ENCODE measurements at places on chromosomes 13 and 19.

- DNase-seq: no peak
Measured at GRCh38 chr13:76226941-76227340, 590.8 kb downstream of the LMO7 start.

- no peak for DNase-seq
Measured at GRCh38 chr13:113565526-113566226, 18.9 kb upstream of the TFDP1 start.

- no peak for DNase-seq
Measured at GRCh38 chr13:112067871-112068539, 1.1 kb downstream of the SOX1 start.

DNA sequence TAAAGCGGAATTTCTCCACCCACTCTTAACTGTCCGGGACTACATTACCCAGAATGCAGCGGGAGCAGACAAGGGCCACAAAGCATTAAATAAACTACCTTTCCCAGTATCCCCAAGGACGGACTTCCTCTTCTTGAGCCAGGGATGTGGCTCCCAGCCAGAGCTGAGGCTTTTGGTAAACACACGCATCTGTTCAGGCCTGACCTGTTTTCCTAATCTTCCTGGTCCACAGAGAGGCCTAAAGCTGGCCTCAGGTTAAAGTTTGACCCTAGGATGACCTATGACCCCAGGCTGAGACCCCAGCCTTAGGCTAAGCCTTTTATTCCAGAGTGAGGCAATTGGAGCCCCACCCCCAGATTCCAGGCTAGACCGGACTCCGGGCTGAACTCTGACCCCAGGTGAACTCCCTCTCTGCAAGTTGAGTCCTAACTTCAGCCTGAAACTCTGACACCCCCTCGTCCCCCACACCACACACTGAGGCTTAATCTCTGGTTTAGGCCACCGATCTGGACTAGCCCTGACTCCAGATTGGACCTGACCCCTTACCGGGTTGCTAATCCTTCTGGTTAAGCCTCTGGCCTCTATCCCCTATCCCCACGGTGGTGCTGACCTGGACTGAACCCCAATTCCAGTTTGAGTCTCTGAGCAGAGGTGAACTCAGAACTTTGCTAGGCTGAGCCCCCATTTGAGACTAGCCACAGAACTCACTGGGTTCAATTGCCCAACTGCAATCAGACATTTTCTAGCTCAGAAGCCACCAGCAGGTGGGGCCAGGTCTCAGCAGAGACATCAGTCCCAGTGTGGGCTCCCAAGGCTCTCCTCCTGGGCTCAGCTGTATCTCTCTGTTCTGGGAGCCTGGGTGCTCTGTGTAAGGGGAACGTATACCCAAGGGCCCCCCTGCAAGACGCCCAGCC, 750 bp upstream of the GPR108 start:
- DNase-seq: peak; percentile 95

- no peak for DNase-seq
Measured at GRCh38 chr19:5078182-5078581, 109.3 kb downstream of the KDM4B start.

Data from Right ventricle myocardium superior (tissue), 1 donor.